Left renal pelvis (tissue), 4 donors: ENCODE measurements at places on chromosomes 2 and 18.

- DNase-seq: no peak
Measured at GRCh38 chr2:112784199-112785189, at the start of gene IL1A. TSS of gene IL1A (minus strand) at chr2:112784493. CDS start at chr2:112783770, 723 bp downstream.

DNA sequence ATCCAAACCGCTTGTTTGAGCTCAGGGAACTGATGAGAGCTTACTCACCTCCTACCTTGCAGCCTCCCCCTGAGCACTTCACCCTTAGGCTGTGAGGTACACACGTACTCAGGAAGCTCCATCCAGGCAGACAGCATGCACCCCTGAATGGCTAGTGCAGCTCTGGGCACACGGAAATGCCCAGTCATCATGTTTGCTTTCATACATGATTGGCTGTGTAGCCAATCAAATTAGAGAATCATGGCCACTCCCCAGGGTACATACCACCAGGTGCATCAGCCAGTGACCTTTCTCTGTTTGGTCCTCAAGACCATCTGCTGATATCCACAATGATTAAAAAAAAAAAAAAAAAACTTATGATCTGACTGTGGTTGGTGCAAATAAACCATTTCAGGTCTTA lies 42.1 kb downstream of the RNF152 start:
- no peak for DNase-seq

- DNase-seq: peak; percentile 18
Measured at GRCh38 chr18:21741562-21742314, 1.1 kb downstream of the MIB1 start.

- no peak for DNase-seq
Measured at GRCh38 chr2:241981076-241981700, 111.7 kb downstream of the RTP5 start.

GRCh38 chr2:136242687-136243277 lies 124.8 kb upstream of the CXCR4 start:
- no peak for DNase-seq

- DNase-seq: no peak
Measured at GRCh38 chr18:23591011-23591410, 4.7 kb upstream of the NPC1 start.

DNA sequence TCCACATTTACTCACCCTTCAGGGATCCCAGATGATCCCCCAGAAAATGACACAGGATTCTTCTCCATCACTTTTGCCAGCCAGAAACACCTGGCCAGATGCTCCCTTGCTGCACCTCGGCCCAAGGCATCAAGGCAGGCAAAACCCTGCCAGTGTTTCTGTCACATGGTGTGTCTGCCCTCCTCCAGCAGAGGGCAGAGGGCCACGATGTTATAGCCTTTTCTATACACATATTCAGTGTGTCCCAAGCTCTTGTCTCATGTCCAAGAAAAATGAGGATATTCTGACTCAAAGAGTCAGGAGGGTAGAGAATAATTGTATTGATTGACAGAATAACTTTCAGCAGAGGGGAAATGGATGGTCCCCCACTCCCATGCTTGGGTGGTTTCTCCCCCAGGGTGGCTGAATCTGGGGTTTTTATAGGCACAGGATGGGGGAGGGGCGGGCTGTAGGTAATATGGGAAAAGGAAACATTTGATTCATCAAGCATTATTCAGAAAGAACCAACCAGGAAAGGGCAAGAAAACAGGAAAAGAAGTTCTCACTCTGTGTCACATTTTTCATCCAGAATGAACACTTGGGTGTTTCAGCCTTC lies 933.9 kb downstream of the TRIB2 start:
- DNase-seq: no peak

DNA sequence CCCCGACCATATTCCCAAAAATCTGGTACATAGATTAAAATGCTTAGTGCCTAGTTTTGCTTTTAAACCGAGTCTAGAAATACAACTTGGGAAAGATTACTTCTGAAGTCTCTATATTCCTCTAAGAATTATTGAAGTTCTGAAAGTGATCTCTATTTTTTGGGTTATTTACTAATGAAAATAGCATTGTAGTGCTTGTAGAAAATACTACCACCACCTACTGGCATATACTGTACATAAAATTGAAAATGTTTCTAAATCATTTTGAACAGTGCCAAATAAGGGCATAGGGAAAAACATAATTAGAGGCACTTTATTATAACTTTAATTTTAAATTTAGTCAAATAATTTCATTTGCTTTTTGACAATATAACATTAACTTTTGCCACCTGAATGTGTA lies 1399.6 kb upstream of the ZEB2 start:
- no peak for DNase-seq

- no peak for DNase-seq
Measured at GRCh38 chr2:241951316-241951700, 81.8 kb downstream of the RTP5 start.

DNA sequence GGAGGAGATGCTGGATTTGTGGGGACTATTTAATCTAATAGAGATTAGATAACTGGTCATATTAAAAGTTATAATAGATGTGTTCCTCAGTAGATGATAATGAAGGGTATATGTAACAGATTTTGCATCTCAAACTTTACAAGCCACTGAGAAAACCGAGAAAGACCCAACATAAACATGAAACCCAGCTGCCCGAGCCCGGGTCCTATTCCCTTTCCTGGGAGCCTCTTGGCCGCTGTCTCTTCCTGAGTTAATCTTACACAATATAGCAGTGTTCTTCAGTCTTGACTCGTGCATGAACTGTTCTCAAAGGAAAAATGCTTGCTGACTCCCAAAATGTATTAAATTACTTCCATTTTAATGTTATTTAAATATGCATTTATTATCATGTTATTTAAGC lies 94.5 kb downstream of the COPS8 start:
- DNase-seq: no peak

DNA sequence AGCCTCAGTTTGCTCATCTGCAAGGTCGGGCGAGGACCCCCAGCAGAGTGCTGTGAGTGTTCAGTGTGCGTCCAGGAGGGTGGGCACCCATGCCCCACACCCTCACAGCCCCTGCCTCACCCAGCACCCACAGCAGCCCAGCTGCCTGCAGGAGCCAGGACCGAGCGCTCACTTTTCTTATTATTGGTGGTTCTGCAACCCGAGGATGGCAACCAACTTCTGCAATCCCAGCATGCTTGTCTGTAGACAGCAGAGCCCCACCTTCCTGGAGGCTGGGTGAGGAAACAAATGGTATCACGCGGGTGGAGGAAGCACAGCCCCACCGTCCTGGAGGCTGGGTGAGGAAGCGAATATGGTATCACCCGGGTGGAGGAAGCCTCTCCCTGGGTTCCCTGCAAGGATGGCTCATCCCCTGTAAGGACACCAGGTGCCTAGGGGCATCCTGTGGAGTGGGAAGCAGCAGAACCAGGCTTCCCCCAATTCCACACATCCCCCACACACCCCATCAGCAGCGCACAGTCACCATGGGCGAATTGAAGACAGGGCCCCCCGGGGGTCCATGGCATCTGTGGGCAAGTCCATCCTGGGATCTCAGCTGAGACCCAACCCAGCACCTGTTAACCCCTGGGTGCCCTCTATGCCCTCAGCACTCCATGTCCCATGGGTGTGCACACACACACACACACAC lies 220.5 kb upstream of the RAB6C start:
- DNase-seq: no peak

- no peak for DNase-seq
Measured at GRCh38 chr2:69464575-69464974, 27.3 kb upstream of the NFU1 start.

DNA sequence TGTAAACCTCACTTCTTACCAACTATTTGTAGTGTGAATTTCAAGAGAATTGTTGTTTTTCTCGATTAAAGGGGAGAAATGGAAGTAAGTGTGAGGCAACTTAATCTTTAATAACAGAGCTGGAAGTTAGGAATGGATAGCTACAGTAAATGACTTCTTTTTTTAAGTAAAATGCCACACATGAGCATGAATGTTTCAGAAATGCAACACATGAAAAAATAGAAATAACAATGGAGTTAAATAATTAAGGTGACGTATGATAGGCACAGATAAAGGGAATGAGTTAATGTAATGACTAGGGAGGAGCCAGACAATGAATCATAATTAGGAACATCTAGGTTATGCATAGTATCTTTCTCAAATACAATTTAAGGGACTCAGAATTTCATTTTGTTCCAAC lies 3.4 kb downstream of the REL start:
- DNase-seq: no peak

DNA sequence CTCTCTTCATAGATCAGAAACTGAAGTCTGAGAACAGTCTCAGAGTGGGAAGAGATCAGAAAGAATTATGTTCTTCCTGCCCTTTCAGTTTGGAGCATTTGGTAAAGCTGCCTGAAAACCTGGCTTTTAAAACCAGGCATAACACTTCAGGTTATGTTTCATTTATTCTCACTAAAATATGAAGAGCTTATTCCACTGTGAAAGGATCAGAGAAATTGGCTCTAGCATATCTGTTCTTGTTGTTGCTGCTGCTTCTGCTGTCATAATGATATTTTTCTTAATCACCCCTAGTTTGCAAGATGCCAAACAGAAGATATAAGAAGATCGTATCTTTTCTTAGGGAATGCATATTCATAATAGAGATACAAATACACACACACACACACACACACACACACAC lies 476.9 kb downstream of the XIRP2 start:
- DNase-seq: no peak

DNA sequence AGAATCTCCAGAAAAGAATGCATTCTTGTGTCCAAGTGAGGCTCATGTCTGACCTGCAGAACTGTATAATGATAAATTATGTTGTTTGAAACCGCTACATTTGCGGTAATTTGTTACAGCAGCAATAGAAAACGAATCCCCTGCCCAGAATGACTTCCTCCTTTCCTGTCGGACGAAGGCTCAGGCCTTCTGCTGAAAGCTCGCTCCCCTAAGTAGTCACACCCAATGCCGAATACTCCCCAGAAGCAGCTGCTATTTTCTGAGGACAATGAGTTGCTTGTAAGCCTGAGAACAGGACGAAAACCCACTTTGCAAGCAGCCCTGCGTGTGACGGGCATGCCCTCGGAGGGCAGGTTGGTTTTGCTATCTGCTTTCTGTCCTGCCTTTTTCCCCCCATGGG lies 27.7 kb upstream of the PTPN4 start:
- no peak for DNase-seq

DNA sequence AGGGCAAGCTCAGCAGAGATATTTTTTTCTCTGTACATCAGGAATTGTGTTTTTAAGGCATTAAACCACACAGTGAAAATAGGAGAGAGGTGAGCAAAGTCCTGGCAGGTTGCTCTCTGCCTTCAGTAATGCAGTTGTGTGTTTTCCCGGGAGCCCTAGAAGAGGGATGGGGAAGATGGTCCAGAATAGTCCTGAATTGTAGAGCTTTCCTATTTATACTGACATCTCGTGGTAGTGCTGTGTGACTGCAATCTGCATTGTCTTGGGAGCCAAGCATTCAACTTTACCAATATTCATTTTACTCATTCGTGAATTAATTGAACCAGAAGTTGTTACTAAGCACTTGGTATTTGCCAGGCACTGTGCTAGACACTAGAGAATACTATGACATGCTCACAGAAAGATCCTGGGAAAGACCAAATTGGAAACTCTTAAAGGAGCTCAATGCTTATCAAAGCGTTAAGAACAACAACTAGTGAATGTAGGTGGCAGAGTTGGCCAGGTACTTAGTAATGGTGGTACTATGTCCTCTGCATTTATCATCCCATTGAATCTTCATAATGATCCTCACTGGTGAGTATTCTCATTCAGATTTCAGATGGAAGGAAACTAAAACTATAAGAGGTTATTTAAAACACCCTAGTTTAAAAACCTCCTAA lies 214.6 kb downstream of the TRIB2 start:
- DNase-seq: no peak

DNA sequence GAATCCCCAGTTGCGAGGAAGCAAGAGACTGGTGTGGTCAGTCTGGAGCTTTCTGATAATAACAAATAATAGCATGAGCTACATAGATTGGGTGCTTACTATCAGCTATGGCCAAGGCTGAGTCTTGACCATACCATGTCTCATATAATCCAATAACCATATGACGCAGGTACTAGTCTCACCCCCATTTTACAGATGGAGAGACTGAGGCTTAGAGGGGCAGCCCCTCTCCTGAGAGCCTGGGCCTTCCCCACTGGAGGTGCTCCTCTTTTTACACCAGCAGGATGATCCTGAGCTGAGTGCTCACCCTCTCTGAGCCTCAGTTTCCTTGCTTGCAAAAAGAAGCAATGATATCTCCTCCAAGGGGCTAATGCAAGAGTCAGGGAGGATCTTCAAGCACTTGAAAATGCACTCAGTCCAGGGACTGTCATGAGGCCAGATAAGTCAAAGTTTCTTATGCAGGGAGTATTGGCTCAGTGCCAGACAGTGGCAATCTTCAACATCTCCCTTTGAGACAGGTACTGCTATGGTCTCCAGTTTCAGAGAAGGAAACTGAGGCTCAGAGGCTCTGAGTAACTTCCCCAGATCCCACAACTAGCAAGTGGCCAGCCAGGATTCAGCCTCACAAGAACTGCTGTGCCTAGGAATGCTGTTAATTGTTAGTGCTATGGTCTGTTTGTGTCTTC lies 149.7 kb downstream of the TFCP2L1 start:
- no peak for DNase-seq

GRCh38 chr2:179671043-179671981 lies 190.1 kb downstream of the ZNF385B start:
- no peak for DNase-seq

DNA sequence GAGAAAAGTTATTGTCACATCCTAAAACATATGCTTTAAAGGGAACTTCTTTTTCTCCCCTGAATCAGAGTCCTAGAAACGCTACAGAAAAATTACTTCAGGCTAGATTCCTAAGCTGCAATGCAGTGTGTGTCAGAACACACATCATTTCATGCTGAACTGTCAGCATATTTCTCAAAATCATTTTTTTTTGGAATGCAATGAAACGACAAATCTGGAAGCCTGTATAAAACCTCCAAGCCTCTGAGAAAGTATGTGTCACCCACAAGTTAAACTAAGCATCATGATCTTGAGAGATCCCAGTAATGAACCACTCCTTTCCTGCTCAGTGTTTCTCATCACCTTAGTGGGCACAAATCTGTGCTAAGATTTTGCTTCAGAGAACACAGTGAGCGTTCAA lies 276.2 kb downstream of the ZNF521 start:
- DNase-seq: no peak

DNA sequence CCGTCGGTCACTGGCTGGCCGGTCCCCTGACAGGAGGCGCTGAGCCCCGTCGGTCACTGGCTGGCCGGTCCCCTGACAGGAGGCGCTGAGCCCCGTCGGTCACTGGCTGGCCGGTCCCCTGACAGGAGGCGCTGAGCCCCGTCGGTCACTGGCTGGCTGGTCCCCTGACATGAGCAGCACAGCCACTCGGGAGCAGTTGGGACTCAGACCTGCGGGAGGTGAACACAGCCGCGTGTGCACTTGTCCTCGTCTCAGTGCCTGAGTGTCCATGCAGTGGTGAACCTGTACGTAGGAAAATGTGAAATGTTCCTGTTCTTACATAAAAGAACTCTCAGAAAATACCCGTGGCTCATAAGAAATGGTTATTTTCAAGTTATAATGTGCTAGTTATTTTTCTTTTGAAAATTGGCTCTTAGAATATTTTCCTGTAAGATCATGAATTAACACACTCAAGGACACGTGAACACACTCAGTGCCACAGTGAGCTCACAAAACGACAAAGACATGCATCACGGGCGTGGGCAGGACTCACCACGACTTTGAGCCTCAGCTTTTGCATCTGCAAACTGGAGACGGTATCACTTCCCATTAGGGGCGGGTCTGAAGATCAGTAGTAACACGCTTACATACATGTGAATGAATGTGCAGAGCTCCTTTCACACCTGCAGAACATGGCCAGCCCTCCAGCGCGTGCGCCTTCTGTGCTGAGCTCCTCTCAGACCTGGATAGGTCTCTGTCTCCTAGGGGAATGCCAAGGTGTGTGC lies 21.1 kb upstream of the NFATC1 start:
- DNase-seq: no peak

GRCh38 chr2:190655113-190655512 lies 6.2 kb downstream of the NAB1 start:
- no peak for DNase-seq

GRCh38 chr2:238238311-238238765 lies 1.5 kb downstream of the HES6 start:
- no peak for DNase-seq
